BJ (cell line): ENCODE measurements at places on chromosomes 16 and 17.
A peak's percentile ranks its signal among the peaks of the same experiment; 100 is the strongest.

GRCh38 chr17:80878876-80879722 is 112.5 kb upstream of the CHMP6 start:
- no peak for DNase-seq

DNA sequence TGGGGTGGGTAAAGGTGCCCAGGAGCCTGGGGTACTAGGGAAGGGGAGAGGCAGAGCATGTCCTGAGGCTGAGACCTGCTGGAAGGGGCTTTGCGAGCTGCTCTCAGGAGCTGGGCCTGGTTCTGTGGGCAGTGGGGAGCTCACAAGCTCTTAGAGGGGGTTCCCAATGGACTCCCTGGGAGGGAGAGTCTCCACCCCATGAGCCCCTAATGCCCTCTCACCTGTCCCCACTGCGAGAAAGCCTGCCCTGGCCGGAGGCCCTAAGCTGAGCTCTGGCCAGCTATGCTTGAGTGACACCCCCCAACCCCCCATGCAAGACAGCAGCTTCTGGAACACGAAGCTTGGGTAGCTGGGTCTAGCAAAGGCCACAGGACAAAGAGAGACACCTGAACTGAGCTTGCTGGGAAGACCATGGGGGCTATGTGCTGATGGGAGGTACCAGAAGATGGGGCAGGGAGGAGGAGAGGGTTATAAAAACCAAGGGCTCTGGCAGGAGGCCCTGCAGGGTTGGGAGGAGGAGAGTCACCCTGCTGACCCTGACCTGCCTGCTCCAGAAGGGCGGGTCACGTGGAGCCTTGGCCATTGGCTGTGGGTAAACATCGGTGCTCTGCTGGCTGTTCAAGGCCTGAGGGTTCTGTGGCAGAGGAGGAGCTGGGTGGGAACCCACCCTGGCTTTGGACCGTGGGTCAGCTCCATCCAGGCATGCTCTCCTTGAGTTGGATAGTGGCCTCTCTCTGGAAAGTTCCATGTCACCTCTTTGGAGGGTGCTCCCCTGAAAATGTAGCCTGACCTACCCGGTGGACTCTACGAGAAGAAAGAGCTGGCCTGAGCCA is 106.7 kb downstream of the RAB11FIP4 start:
- no peak for DNase-seq

DNA sequence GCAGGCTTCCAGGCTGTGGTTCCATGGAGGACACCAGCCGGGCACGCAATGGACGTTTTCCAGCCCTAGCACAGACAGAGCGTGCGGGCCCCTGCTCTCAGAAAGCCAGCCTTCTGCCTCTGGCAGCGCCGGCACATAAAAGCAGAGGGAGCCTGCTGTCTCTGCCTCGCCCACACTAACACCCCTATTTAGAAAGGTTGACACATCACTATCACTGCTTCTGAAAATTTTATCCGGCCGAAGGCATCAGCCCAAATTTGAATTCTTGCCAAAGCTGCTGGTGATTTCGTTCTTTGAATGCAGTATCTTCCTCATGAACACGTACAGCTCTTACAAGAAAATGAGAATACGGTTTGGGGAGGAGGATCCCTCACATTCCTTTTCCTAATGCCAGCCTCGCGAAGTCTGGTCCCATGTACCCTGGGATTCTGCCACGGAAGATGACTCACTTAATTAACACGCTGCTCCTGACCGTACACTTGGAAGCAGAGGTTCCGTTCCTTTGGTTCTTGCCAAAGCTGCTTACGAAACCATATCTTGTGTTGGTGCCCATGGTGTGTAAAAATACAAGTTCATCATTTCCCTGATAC is 1.3 kb upstream of the RAB11FIP3 start:
- DNase-seq = peak; percentile 93

DNA sequence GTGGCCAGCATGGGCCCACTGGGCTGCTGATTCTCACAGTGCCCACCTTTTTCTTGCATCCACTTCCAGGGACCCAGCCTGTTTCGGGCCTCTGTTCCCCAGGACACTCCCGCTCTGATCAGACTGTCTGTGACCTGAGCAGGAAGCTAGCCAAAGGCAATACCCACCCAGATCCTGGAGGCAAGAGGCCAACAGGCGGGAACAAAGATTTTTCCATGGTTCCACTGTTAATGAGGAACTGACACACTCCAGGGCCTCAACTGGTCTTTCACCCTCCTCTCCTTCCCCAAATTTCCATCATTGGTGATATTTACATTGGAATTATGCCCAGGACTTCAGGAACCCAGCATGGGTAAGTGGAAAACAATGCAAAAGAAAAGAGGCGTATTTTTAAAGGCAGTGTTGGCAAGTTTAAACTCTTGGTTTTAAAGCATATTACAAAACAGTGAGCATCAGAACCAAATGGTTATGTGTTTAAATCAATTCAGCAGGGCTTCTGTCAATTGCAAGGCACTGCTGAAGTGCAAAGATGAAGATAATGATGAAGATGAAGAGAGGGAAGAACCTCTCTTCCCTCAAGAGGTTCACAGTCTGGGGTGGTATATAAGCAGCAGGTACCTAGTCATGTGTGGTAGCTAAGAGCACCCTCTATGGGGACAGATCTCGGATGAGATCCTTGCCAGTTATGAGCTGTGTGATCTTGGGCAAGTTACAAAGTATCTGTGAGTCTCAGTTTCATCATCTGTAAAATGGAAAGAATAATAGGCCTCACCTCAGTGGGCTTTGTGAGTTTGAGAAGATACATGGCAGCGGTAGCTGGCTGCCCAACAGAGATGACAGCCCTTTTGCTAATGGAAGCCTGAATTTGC is 14.4 kb upstream of the ATP2A3 start:
- DNase-seq = no peak

DNA sequence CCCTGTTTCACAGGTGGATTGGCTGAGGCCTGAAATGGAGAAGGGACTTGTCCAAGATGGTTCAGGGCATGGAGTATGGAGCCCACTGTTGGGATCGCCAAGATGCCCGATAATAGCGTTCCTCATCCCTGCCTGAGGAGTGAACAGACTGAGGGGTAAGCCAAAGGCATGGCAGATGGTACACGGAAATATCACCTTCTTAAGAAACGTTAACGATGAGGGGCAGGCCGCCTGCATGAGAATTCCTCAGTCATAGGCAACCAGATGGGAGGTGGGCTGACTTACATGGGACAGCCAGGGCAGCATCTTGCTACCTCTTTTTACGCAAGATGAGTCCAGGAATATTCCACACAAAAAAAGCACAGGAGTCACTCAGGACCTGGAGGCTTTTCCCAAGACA is 188.1 kb downstream of the CCDC182 start:
- no peak for DNase-seq

- DNase-seq = no peak
These were observed 863.2 kb upstream of the GOT2 start for GRCh38 chr16:59597269-59597668.

GRCh38 chr17:1201132-1201702 is 21.4 kb upstream of the ABR start:
- no peak for DNase-seq

DNA sequence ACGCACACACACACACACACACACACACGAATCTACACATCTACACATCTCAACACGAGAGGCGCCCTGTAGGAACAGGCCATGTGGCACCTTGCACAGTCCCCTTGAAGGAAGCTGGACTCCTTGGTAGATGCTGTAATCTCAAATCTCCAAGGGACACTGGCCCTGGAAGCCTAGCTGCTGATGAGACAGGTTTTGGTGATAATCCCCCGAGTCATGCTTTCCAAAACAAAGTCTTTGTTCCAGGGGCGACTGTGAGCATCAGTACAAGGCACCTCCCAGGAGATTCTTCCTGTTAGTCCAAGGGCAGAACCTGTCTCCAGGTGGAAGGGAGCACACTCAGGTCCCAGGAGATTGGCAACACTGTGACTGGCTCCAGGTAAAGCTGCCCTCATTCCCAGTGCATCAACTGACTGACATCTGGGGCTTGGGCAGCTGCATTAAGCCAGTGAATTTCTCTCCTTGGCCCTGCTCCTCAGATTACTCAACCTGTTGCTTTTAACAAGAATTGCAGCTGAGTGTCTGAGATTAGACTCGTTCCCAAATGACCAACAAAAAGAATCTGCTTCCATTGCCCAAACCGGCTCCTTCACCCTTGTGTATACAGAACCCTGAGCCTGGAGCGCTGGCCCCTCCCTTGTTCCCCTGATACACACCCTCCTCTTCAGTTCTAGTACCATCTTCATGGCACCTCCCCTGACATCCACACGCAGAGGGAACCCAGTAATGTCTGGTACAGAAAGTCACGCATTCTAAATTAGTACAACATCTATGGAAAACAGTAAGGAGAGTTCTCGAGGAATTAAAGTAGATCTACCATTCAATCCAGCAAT is 13.9 kb upstream of the TNRC6C start:
- DNase-seq = no peak

- no peak for DNase-seq
These were observed 20.9 kb upstream of the CLEC18A start for GRCh38 chr16:69930117-69930776.

- DNase-seq = no peak
These were observed 87.2 kb downstream of the CYB561 start for GRCh38 chr17:63358956-63359355.

- no peak for DNase-seq
These were observed 96.2 kb upstream of the CDYL2 start for GRCh38 chr16:80900593-80900954.

DNA sequence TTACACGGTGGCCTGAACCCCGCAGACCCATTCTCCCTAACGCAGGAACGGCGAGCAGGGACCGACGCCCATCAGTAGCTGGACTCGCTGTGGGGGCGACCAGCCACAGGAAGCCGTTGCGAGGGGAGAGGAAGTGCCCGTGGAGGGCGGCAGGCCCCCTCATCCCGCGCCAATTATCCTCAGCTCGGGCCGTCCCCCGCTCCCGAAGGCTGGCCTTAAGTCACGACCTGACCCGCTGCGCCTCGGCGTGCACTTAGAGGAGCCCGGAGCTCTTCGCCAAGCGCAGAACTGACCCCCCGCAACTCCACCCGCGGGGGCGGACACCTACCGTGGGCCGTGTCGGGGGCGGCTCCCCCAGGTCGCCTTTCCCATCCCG is 401 bp downstream of the ARL16 start:
- no peak for DNase-seq

GRCh38 chr16:73066927-73067670 is 19.2 kb upstream of the ZFHX3 start:
- no peak for DNase-seq

- DNase-seq = no peak
These were observed 134.4 kb downstream of the COPRS start for GRCh38 chr17:31724619-31725018.

- DNase-seq = no peak
These were observed 4.0 kb downstream of the WBP2 start for GRCh38 chr17:75850928-75851692.

GRCh38 chr16:55331648-55332185 is 7.7 kb downstream of the IRX6 start:
- no peak for DNase-seq

DNA sequence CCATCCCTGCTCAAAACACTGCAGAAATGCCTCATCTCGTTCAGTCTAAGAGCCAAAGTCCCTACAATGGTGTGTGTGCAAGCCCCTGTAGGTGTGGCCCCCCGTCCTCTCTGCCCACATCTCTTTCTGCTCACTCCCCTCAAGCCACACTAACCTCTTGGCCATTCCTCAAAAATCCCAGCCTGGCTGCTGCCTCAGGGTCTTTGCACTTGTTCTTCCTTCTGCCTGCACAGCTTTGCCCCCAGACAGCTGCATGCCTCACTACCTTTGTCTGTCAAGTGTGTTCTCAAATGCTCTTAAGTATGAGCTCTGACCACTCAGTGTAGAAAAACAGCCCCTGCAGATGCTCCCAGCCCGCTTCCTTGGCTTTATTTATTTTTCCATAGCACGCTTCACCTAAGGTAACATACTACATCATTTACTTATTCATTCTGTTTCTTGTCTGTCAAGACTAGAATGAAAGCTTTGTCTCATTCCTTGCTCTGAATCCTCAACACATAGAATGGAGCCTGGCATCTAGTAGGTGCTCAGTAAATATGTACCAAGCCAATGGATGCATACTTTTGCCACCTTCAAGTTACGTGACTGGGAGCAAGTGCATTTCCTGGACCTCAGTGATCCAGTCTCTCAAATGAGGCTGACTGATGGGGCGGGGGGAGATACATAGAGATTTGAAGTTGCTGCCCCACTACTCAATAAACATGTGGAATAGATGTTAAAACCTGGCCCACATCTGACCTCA is 38.1 kb downstream of the RAI1 start:
- DNase-seq = no peak

- no peak for DNase-seq
These were observed 742 bp upstream of the SLC16A13 start for GRCh38 chr17:7034955-7035590.

DNA sequence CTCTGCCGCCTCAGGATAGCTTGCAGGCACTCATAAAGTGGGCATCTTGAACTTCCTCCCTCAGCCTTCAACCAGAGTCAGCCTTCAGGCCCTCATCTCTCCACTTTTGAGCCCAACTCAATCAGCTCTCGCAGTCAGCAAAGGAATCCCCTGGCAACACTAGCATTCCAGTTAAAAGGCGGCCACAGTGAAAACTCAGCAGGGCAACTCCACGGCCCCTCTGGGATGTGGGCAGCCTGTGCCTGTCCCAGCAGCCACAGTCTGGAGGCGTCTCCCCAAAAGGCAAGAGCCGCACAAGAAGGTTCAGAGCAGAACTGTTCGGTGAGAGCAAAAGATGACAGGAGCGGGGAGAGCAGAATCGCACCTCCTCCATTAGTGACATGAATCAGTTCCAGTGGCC is 9.0 kb downstream of the TMEM11 start:
- DNase-seq = no peak

GRCh38 chr16:57704011-57704904 is 9.7 kb downstream of the DRC7 start:
- DNase-seq = no peak

GRCh38 chr17:69326377-69327059 is 415 bp downstream of the ABCA5 start:
- peak; percentile 4 for DNase-seq

DNA sequence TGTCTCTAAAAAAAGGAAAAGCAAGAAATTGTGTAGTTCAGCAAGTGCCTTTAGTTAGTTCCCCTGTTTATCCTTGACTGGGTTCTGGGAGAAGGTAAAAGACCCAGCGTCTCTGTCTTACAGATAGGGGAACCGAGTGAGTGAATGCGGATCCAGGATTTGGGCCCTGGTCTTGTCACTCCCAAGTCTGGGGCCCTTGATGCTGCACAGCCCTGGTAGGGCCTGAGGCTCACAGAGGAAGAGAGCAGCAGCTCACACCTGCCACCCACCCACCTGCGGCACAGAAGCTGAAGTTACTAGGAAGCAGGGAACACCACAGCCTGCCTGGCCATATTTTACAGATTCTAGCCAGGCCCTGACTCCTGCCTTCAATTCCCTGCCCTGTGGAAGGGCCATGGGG is 22.2 kb downstream of the LASP1 start:
- no peak for DNase-seq

DNA sequence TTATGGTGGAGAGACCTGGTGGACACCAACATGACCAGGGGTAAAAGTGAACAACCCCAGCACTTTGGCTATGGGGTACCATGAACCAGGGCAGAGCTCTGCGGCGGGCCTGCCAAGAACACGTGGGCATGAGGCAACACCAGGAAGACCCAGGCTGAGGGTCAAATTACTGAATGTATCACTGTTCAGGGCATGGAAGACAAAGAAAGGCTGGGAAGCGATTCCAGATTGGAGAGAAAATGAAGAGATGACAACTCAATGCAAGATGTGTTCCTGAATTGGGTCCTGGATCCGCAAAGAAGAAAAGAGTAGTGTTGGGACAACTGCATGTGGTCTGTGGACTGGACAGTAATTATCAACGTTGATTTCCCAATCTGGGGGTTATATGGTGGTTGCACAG is 19.8 kb downstream of the SPHK1 start:
- no peak for DNase-seq
